ENCODE measurements at places on chromosomes 11 and 22.
A peak's percentile ranks its signal among the peaks of the same experiment; 100 is the strongest.

GRCh38 chr11:68843052-68843561 lies 1.4 kb upstream of the CPT1A start:
- peak; percentile 70 for DNase-seq

DNA sequence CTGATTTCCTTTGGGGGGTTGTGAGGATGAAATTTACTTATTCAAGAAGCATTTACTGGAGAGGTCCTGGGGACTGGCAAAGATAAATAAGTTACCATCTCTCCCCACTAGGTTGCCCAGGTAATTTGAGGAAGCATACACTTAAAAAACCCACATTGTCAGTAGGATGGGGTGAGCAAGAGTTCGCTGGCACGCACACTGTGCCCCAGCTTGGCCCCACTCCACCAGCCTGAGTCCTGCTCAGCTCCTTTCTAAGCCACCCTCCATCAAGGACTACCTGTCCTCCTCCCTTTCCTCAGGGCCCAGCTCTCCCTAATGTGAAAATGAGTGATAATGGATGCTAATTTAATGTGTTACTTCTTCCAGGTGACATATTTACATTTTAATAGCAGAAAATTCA lies 216.5 kb upstream of the PLET1 start:
- no peak for DNase-seq

- DNase-seq, result peak; percentile 42
Observed at GRCh38 chr11:115170133-115170815, 333.9 kb downstream of the CADM1 start.

DNA sequence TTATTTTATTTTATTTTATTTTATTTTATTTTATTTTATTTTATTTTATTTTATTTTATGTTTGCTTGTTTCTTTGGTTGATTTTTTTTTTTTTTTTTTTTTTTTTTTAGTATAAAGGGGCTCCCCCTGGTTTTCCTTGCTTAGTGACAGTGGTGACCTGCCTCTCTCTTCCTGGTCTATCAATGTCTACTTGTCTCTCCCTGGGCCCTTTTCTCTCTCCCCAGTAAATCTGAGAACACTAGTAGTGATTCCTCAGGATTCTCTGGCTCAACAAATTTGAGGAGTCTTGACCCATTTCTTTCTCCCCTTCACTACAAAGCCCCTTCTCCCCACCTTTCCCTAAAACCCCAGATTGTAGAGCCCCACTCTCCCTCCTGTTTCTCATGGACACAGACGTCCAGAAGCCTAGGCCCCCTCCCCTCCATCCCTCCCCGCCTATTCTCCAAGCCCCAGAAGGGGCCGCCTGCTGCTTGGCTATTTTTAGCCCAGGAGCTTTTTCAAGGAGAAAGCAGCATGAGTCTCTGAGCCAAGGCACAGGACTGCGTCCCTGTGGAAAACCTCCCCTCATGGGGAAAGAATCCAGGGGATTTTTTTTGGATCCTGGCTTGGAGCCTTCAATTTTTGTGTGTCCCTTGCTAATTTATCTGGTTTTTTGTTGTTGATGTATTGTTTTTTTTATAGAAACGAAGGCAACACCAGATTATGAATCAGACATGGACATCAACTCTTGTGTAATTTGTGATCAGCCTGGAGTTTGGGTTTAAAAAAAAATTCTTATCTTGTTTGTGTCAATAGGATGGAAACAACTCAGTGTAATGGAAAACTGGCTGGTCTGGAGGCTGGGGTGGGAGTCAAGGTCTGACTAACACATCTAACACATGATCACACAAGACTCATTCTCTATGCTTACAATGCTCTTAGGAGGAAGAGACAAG lies 17.5 kb upstream of the ACCSL start:
- no peak for DNase-seq

DNA sequence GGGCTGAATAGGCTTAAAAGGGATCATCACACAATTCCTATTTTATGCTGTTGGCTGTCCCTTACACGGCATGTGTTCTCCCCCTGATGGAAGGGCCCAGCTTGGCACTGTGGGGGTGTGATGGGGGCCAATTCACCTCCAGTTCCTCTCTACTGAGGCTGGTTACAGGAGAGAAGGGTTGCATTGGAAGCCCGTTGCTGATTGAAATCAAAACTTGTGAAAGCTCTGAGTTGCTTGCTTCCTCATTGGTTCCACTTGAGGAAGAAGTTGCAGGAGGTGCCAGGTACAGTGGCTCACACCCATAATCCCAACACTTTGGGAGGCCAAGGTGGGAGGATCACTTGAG lies 13.3 kb upstream of the PRG2 start:
- DNase-seq, result no peak

GRCh38 chr11:44651535-44652155 lies 75.1 kb upstream of the TSPAN18 start:
- no peak for DNase-seq

DNA sequence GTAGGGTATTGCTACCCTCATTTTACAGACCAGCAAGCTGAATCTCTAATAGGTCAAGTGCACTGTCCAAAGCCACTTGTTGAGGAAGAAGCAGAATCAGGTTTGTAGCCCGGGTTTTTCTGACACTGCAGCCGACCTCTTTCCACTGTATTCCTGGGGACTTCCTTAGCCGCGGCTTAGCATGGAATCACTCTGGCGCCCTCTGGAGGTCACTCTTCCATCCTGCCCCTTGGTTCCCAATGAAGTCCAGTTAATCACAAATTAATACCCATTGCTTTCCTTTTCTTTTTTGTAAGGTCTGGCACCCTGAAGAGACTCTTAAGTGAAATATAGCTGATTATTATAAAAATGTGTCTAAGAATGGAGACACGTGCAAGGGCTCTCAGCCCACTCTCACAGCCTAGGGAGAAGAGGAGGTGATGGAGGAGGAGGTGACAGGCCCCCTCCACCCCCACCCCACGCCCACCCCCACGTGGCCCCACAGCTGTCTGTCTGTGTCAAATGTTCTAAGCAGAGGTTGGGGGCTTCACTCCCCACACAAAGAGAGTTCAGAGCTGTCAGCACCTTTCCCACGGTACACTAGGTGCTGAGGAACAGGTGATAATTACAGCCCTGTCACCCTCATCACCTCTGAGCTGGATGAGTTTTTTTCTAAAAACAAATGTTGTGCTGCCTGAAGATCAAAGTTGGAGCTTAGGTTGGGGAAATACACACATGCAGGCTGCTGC lies 57.7 kb upstream of the DRD2 start:
- peak; percentile 68 for DNase-seq

DNA sequence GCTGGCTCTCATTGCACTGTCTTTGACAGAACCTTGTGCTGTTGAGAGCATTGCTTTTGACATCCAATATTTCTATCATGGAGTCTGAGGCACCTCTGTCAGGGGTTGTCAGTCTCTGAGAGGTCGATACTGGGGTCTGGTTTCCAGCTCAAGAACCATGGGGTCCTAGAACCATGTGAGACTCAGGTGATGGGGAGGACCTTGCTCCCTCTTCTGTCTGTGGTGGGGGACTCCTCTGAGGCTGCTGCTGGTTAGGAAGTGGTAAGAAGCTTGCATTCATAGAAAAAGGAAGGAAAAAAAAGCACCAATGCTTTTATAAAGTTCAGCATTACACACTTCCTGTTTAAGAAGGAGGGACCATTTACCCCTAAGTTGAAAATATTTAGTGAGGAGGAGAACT lies 91.8 kb upstream of the CD44 start:
- DNase-seq, result no peak

- no peak for DNase-seq
Observed at GRCh38 chr11:69640260-69640994, 529 bp upstream of the CCND1 start.

- DNase-seq, result no peak
Observed at GRCh38 chr11:119388103-119388502, 6.6 kb upstream of the USP2 start.

DNA sequence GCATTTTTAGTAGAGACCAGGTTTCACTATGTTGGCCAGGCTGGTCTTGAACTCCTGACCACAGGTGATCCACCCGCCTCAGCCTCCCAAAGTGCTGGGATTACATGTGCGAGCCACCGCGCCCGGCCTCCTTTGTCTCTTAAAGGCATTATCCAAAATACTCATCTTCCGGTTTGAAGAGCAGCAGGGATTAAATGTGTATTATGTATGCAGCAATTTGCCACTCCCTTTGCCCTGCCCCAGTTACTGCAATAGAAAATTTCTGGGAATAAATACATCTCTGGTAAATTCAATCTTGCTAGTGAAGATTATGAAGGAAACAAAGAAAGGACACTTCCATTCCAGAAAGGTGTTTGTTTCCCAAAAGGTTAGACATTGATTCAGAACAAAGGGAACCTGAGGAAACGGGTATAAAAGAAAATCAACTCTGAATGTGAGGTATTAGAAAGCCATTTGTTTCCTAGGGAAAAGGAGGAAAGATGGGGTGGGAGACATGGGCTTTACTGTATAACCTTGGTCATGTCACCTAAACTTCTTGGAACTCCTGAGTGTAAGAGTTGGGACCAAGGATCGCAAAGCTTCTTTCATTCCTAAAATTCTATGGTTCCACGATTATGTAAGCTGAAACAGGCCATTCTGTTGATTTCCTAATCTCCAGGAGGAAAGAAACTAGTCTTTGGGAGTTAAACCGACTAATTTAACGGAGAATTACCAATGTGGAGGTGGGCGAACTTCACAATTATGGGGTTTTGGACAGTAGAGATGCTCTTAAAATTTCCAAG lies 959 bp upstream of the HIPK3 start:
- DNase-seq, result no peak

DNA sequence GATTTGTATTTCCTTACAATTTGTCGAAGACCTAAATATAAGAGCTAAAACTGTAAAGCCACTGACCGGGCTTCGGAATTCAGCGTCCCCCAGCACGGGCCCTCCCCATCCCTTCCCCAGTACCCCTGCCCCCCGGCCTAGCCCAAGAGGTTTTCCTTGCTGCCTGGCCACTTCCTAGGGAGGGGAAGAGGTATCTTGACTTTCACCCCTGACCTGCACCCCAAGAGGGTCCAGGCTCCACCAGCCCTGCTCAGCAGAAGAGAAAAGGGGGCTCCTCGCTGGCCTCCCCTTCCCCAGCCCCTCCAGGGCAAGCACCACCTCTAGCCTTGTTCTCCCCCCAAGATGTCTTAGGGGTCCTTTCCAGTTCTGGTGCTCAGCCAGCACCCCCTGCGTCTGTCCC lies 26.1 kb upstream of the CARS1 start:
- DNase-seq, result no peak

DNA sequence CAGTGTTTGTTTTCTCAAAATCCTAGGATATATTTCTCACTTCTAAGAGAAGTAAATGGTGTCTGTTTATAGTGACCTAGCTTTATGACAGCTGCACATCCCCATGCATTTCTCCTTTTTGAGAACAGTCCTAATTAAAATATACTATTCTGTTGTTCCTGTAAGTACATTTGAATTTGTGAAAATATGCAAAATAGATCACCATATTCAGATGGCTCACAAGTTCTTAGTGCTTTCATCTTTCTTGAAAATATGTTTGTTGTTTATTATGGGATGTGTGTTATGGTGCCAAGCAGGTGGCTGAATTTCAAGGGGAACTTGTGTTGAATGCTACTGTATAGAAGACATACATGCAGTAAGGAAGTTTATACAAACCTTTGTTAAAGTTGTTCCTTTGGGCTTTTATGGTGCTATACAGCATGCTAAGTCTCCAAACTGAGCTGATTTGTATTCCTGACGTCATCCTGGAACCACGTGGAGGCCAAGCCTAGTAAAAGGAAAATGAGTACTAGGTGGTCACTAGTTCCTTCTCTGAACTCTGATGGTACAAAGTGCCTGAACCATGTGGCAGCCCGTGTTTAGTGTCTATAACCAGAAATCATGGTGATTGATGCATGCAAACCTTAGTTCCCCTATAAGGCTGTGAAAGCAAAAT lies 7.8 kb upstream of the VSTM5 start:
- no peak for DNase-seq

GRCh38 chr22:38762551-38762983 lies 6.8 kb upstream of the SUN2 start:
- no peak for DNase-seq

DNA sequence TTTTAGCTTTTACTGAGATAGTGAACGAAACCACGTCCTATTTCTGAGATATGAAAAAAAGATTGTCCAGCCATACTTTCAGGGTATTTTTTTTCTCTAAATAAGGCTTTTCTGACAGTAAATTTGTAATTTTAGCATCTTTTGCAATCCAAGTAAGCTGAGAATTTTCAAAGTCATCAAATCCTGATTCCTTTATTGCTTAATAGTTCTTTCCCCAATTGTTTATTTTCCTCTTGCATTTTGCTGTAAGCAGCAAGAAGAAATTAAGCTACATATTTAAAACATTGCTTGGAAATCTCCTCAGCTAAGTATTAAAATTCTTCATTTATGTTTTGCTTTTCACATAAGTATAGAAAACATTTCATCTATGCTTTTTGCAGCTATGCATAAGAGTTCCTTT lies 493.3 kb upstream of the CCDC179 start:
- DNase-seq, result no peak

GRCh38 chr22:27483095-27483785 lies 318.3 kb downstream of the MN1 start:
- DNase-seq, result no peak

GRCh38 chr22:42714768-42715390 lies 5.8 kb downstream of the A4GALT start:
- DNase-seq, result no peak

DNA sequence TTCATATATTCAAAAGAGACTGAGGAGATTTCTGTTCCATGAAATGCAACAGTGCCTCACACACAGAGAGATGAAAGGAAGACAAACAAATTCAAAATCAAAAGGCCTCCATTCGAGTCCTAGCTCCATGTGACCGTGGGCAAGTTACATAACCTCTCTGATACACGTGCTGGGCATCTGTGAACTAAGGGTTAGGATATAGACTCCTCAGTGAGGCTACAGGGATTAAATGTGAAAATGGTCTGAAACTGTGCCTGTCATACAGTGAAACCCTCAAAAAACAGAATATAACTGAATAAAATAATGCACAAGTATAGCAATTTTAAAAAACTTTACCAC lies 111.8 kb upstream of the MTMR2 start:
- no peak for DNase-seq

GRCh38 chr11:103883856-103884255 lies 152.6 kb upstream of the DDI1 start:
- DNase-seq, result no peak

GRCh38 chr22:20868025-20868962 lies 9.5 kb downstream of the SNAP29 start:
- no peak for DNase-seq

DNA sequence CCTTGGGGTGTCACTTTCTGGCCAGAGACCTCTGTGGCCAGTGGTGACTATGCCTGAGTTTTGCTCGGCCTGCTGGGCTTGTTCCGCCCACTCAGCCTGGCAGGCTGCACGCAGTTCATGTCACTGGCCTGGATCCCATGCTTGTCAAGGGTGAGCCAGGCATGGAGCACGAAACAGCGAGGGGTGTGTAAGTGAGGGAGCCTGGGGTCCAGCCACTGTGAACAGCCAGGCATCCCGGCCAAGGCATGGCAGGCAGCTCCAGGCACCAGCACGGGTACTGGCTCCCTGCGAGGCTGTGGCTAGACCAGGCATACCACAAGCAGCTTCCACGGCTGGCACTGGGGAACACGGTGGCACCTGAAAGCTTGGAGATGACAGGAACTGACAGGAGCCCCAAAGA lies 214.3 kb downstream of the LRRC4C start:
- no peak for DNase-seq

DNA sequence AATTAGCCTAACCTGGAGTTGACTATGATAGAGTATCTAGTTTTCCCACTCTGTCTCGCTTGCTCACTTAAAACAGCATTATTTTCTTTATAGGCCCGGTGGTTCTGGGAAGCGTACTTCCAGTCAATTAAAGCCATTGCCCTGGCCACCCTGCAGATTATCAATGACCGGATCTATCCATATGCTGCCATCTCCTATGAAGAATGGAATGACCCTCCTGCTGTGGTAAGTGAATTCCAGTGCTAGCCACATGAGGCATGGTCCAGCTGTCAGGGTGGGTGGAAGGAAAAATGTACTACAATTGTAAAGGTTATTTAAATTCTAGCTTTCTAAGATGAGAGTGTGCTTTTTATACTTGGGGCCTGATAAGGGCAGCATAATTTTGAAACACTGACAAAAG lies 76.0 kb downstream of the EXT2 start:
- no peak for DNase-seq
